Activated CD8-positive, alpha-beta memory T cell treated with anti-CD3 and anti-CD28 coated beads, Interleukin-2, amount 50 U/mL, for 4 hours (primary cell): ENCODE measurements at places on chromosomes 2 and 18.
A peak's percentile ranks its signal among the peaks of the same experiment; 100 is the strongest.

- no peak for DNase-seq
These were observed 267.2 kb upstream of the CYRIA start for GRCh38 chr2:16932826-16933225.

DNA sequence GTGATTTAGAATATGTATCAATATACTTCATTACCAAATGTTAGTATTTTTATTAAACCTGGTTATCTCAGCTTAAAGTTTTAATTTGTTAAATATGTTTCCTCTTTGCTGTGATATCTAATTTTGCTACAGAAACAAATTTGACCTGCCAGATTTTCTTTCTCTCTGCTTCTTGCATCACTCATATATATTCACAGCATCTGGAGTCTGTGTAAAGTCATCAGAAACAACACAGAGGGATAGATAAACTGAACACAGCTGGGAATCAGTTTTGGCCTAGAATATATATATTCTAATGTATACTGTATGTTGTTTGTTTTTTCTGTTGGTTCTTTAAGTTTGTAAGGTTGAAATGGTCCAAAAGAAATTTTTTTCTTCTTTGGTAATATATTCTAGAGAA is 8.5 kb downstream of the PSMD14 start:
- DNase-seq = no peak

- no peak for DNase-seq
These were observed 19.1 kb downstream of the MTCL1 start for GRCh38 chr18:8724452-8724851.

DNA sequence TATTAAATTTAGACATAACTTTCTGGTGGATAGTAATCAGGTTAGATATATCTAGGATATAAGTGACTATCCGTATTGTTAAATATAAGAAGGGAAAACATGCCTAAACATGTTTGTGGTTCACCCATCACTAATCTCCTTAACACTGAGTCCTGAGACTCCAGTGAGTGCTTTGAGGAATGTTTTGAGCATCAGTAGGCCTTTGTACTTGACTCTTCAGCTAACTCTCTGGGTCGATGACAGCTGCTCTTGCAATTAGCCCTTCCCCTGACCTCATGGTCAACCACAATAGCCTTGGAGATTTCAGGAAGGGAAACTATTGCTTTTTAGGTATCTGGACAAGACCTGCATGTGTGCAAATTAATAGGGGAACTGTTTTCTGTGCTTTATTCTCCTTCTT is 716.8 kb downstream of the EPHA4 start:
- no peak for DNase-seq

- DNase-seq = no peak
These were observed 165.2 kb downstream of the MTCL1 start for GRCh38 chr18:8870528-8870927.

- DNase-seq = no peak
These were observed 113.5 kb upstream of the NEDD4L start for GRCh38 chr18:57930476-57930875.

GRCh38 chr18:36912887-36913286 is 84.0 kb downstream of the KIAA1328 start:
- no peak for DNase-seq

GRCh38 chr2:219509780-219510511 is 4.3 kb upstream of the ASIC4 start:
- peak; percentile 51 for DNase-seq

DNA sequence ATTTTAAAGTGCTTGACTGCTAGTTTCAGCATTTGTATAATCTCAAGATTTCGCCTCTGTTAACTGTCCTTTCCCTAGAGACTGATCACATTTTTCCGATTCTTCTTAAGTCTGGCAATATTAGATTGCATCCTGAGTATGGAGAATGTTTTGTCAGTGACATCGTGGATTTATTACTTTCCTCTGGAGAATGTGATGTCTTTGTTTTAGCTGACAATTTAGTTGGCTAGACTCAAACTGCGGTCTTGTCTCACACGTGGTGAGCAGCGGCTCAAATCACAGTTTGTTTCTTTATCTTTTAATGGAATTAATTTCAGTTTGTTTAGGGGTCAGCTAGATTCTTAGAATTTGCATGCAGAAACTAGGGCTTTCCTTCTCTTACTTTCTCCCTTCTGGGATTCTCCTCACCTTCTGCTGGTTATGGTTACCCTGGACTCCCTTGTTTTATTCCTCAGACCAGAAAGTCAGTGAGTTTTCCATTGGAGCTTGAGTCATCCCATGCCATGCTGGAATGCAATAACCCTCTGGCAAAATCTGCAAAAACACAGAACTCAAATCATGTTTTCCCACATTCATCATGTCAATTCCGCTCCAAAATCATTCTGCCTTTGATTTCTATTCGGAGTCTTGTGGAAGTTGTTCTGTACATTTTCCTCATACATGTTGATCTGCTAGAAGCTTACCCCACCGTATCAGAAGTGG is 327.2 kb upstream of the TRIB2 start:
- no peak for DNase-seq

DNA sequence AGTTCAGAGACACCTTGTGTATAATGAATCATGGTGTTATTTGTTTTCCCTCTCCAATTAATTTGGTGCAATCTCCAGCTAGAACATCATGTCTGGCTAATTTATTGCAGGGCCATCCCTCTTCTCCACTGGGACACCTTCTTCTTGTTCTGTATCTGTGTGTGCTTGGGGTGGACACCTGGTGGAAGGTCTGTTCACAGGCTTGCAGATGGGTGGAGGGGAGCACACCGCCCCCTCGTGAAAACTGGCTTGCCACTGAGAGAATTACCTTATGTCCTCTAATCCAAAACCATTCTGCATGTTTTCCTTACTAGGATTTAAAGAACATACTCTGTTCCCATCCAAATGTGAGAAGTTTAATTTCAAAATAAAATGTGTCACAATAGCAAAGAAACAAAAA is 1160.4 kb upstream of the ZEB2 start:
- no peak for DNase-seq

GRCh38 chr2:41400088-41400665 is 647.6 kb upstream of the PKDCC start:
- DNase-seq = no peak

DNA sequence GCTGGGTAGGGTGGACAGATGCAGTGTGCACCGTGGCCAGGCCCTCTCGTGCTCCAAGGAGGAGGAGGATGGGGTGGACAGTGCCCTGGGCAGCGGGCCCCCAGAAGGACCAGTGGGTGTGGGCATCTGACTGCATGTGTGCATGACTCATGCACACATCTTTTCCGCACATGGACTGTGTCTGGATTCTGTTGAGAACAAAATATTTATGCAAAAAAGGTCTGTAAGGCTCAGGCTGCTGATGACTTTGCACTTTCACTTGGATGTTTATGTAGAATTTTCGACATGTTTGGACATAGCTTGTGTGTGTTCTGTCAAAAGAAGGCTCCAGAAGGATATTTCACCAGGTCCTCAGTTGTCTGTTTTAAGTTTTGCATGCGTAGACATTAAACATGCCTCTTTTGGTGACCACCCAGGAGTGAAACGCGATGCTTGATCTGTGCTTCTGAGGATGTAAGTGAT is 45.6 kb downstream of the MTCL1 start:
- no peak for DNase-seq

DNA sequence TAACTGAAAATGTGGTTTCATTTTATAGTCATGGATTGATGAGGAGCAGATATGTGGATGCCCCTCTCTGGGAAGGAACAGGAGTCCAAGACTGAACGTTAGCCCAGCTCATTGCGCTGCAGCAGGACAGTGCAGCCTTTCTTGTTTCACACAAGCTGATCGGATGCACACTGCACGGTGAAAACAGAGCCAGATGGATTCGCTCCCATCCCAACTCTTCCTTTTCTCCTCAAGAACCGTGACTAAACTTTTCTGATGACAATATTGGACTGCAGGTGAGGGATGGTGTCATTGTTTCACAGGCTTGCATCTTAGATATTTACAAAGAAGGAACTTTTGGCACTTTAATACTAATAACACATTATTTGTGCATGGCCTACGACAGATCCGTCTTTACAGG is 33.8 kb upstream of the COPS8 start:
- no peak for DNase-seq

- DNase-seq = no peak
These were observed 30.6 kb upstream of the CEP68 start for GRCh38 chr2:65025453-65026123.

DNA sequence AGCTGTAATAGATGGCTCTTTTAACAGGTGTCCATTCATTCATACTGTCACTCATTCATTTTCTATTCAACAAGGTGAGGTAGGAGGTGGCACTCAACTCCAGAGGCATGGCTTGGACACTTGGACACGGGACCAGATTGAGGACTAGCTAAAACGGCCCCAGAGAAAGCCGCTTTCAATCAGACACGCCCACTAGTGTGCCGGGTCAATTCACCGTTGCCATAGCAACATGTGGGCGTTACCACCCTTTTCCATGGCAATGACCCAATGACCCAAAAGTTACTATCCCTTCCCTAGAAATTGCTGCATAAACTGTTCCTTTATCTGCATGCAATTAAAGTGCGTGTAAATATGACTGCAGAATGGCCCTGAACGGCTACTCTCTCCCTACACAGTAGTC is 49.2 kb upstream of the LGALSL start:
- DNase-seq = no peak

DNA sequence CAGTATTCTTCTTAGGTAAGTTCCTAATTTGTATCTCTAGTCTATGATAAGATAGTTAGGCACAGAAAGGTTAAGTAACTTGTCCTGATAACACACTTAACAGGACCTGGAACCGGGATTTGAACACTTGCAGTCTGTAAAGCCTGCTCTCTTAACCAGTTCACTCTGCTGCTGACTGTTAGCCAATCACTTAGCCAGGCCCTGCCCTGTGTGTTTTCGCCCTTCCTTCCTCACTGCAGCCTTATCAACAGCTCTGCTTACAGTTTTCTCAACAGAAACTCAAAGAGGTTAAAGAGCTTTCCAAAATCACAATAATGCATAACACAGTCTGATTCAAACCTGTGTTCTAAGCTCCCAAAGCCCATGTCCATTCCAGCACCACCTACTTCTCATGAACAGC is 151.7 kb downstream of the TRABD2A start:
- no peak for DNase-seq

GRCh38 chr2:26629346-26629630 is 11.9 kb downstream of the CIB4 start:
- DNase-seq = no peak
